ENCODE measurements at places on chromosomes 3 and 15.

GRCh38 chr3:45381168-45381852, 7.1 kb upstream of the LARS2 start:
- peak; percentile 6 for DNase-seq

GRCh38 chr3:4963669-4964570, 15.3 kb upstream of the BHLHE40 start:
- no peak for DNase-seq

- no peak for DNase-seq
Measured at GRCh38 chr3:177295116-177295515, 97.8 kb upstream of the TBL1XR1 start.

DNA sequence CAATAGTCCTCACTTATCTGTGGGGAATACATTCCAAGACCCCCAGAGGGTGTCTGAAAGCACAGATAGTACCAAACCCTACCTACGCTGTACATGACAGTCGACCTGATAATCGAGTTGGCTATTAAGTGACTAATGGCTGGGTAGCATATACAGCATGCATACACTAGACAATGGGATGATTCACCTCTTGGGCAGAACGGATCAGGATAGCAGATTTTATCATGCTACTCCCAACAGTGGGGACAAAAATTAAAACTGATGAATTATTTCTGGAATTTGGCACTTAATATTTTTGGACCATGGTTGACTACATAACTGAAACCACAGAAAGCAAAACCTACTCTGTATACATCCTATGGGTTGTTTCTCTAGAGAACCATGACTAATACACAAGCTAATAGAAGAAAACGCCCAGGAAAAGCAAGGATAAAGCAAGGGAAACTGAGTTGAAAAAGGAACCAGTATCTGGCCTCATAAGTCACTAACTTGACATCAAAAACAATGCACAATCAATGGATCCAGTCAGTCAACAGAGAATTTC, 15.5 kb downstream of the ATG3 start:
- DNase-seq = no peak

DNA sequence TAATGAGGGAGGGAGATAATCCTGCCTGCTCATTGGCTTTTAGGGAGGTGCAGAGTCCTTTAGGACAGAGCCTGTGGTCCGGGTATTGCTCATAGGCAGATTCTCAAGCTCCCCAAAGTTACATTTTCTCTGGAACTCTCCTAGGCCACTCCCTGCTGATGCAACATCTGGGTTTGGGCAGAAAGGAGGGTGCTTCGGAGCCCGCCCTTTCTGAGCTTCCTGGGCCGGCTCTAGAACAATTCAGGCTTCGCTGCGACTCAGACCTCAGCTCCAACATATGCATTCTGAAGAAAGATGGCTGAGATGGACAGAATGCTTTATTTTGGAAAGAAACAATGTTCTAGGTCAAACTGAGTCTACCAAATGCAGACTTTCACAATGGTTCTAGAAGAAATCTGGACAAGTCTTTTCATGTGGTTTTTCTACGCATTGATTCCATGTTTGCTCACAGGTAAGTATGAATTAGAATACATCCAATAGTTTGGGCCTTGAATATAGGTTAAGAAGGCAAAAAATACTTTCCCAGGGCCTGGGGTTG, at the start of gene IL20RB:
IL20RB (plus strand) TSS at position 233 of the 538 bp plus-strand sequence; CDS start at position 364, 131 bp downstream.
- no peak for DNase-seq

GRCh38 chr3:49519916-49520385, 34.3 kb upstream of the BSN start:
- no peak for DNase-seq

- peak; percentile 15 for DNase-seq
Measured at GRCh38 chr3:122392868-122393844, 9.2 kb downstream of the FAM162A start.

- no peak for DNase-seq
Measured at GRCh38 chr3:59884409-59884808, 834.6 kb upstream of the CFAP20DC start.

GRCh38 chr3:17535274-17535673, 207.2 kb downstream of the TBC1D5 start:
- DNase-seq = no peak

DNA sequence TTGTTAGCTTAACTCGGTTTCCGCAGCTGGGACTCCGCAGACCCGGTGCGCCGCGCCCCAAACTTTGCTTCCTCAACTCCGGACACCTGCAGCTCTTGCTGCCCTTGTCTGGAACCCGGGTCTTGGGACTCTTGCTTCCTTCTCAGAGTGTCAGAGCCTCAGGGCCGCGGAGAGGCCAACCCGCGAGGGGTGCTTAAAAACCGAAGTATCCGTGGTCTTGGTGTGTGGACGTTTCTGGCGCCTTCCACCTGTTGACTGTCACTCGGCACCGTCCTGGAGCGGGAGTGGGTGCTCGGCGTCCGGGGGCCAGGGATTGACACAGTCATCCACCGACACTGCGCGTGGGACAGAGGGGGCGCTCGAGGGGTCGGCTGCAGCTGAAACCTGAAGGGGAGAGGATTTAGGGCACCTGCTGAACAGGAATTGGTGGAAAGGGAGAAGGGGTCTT, 386 bp downstream of the SQOR start:
- DNase-seq = no peak

- DNase-seq = no peak
Measured at GRCh38 chr3:31402117-31402516, 130.6 kb upstream of the STT3B start.

DNA sequence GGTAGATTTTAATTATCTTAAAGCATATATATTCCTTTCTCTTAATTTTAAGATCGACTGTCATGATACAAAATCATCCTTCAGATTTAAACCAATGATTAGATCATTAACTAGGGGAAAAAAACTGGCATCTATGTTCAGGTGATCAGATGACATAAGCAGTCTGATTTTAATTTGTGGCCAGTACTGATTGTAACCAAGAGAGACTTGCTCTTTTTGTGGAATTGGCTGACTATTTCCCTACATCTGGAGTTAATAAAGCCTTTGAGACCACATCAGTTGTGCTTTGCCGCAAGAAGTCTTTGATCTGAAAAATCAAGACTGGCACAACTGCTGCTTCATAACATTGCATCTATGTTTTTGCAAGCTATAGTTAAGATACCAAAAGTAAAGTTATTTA, 148.4 kb upstream of the CGNL1 start:
- no peak for DNase-seq

DNA sequence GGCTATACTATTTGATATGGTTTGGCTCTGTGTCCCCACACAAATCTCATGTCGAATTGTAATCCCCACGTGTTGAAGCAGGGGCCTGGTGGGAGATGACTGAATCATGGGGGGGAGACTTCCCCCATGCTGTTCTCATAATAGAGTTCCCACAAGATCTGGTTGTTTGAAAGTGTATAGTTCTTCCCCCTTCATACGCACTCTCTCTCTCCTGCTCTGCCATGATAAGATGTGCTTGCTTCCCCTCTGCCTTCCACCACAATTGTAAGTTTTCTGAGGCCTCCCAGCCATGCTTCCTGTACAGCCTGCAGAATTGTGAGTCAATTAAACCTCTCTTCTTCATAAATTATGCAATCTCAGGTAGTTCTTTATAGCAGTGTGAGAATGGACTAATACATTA, 290.1 kb upstream of the CHRM5 start:
- no peak for DNase-seq

DNA sequence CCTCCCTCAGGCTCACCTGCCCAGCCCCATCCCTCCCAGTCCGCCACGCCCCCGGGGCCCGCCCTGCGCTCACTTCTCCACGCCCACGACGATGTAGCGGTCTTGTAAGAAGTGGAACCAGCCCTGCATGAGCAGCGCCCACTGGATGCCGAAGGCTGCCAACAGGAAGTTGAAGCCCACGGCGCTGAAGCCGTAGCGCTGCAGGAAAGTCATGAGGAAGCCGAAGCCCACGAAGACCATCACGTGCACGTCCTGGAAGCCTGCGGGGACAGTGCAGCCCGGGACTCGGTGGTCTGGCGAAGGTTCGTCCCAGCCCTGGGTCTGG, 9.7 kb downstream of the RHCG start:
- no peak for DNase-seq

DNA sequence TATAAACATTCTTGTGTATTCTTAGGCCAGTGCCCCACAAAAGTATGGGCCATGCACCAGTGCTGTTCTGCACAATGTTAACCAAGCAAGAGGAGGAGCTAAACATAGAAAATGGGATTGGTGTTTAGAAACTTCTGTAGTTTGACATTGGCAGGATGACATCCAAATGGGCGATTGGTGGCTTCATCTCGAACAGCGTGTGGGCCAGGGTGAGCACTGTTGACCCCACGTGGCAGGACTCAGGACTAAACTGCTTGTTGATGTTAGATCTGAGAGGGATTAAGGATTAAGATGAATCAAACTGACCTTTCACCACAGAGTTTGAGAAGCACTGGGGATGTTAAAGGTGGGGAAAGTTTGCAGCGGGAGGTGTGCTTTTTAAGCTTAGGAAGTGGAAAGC, 31.9 kb downstream of the ZNF710 start:
- no peak for DNase-seq

DNA sequence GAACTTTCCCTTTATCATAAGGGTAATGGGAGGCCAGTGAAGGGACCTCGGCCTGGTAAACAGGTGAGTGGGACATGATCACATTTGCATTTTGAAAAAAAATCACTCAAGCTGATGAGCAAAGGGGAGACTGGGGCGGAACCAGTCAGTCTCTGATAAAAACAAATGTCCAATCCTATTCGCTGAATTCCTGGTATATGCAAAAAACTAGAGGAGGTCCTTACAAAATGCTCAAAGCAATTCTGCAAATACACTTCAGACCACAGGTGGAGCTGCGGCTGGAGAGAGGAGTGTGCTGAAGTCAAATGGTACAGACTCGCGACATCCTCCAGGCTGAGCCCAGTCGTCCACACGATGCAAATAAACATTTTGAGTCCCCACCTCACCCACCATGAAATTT, 166.7 kb downstream of the FOXP1 start:
- no peak for DNase-seq

- DNase-seq = peak; percentile 78
Measured at GRCh38 chr3:72738752-72739530, 109.3 kb downstream of the SHQ1 start.

GRCh38 chr15:94305133-94305532, 73.8 kb downstream of the MCTP2 start:
- no peak for DNase-seq

DNA sequence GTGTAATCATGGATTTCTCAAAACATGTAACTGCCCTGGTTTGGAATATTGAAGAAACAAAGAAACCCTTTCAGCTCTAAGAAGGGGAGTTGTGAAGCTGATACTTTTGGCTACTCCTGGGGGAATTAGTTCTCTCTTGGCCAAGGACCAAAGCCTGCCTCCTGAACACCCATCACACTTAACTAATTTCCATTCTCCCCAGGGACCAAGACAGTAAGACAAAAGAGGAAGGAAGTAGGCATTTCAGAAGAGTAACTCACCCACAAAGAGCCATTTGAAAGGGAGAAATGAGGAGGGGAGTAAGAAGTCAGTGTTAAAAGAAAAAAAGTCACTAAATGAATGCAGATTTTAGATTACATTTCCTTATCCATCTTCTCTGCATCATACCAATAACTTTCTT, 328.0 kb upstream of the SOX2 start:
- no peak for DNase-seq

DNA sequence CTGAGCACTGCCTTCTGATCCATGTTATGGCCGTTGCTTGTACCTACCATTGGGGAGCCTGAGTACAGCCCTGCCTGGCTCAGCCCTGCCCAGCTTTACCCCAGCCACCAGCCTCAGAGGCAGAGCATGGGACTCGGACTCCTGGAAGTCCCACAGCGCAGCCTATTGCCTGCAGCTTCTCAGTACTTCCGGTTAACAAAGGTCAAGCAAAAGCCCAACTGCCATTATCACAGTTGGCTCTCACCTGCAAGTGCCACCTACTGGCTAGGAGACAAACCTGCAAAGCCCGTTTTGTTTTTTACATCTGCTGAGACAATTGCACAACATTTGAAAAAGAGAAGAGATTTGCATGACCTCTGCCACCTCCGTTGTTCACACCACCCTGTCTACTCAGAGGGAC, 1081.7 kb downstream of the NAALADL2 start:
- DNase-seq = no peak

DNA sequence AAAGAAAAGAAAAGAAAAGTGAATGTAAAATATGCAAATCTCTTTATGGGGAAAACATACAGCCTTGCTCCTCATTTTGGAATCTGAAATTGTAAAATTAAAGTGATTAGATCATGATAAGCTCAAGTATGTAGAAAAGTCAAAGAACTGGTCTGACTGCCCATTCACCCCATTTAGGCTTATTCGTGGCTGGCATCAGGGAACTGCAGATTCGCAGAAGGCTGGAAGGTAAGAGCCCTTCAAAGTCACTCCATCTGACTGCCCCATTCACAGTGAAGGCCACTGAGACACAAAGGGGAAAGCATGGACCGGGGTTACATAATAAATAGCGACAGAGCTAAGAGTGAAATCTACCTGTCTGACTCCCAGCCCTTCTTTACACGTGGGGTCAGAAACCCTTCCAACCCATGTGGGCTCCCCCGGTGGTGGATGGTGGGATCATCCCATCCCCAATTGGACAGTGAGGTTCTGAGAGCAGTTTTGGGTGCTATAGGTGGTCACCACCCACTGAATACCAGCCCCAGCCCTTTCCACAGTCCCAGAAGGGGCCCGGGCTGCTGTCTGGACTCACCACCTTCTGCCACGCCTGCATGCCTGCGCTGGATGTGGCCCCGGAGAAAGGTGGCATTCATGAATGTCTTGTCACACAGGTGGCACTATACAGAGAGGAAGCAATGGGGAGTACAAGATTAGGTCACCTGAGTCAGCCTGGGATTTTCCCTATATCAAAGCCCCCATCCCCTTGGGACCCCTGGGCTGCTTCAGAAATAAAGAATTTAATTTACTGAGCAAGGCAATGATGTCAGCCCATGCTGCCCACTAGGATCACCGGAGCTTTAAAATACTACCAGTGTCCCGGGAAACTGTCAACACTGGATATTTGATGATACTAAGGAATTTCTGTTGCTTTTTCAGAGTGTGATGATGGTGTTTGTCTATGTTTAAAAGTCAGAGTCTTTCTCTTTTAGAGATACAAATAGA, 17.9 kb downstream of the DZIP1L start:
- no peak for DNase-seq

DNA sequence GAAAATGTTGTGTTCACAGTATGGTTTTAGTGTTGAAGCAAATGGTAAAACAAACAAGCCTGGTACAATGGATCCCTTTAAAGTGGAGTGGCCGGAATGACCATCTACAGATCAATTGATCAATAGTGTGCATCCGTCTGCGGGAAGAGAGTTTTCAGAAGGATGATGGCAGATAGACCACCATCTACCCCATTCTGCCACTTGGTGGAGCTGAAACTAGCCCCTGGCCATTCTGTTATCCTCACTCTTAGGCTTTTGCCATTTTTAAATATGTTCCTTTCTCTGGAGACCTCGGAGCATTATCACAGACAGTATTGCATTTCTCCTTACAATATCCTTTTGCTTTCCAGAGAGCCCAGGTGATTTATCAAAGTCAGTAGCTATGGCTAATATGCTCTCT, 258.9 kb upstream of the CFAP20DC start:
- DNase-seq = no peak

All from NCI-H1417 (cell line).